ENCODE measurements at places on chromosomes 6 and 20.
A peak's percentile ranks its signal among the peaks of the same experiment; 100 is the strongest.

DNA sequence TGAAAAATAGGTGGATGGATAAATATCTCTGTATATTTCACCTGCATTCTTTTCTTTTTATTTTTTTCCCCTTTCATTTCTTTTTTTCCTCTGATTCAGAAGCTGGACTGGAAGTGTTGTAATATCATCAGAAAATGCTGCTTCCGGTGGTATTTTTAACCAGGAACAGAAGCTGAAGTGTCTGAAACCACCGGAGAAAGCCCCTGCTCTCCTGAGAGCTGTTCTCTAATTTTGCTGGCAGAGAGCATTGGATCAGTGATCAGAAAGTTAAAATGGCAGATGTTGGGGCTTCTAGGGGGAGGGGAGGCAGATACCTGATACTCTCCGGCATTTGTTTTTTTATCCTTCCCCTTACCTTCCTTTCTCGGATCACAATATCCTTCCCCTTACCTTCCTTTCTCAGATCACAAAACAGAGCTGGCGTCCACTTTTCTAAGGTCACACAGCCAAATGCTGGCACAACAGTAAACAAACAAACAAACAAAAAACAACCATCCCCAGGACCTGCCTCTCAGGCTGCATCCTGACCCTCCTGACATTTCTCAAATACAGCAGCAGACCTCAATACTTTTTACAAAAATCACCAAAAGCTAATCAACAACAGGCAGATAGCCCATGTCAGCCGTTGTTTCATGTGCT is 143.2 kb upstream of the ZNF217 start:
- DNase-seq, result peak; percentile 68

- no peak for DNase-seq
These were observed 41.3 kb downstream of the TAF8 start for GRCh38 chr6:42091718-42092023.

DNA sequence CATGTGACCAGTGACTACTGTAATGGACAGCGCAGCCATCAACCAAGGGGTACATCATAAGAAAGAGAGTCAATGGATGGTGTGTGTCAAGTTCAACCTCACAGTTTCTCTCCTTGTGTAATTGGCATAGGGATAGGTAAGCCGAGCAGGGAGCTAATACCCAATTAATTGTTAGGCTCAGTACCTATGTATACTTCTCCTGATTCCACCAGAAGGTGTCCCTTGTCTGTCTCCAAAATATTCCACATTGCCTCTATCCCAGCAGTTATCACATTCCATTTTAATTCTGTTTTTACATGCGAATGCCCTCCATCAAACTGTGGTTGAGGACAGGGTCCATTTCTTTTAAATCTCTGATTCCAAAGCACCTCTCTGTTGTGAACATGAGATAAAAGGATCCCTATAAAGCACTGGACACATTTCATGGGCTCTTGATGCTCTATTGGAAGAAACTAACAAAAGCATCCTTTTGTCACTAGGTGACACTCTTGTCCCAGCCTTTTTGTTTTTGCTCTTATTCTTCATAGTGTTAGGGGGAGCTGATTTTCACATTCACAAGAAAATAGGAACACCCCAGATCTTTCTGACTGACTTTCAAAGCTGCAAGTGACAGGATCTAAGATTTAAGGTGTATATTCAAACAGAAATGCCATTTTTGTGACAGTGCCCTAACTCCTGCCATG is 38.9 kb downstream of the FBXO9 start:
- DNase-seq, result peak; percentile 16

GRCh38 chr20:10475225-10475624 is 40.1 kb downstream of the SLX4IP start:
- DNase-seq, result peak; percentile 51

GRCh38 chr6:33251395-33252012 is 20.2 kb downstream of the VPS52 start:
- peak; percentile 21 for DNase-seq

- DNase-seq, result no peak
These were observed 70.0 kb downstream of the FAM120B start for GRCh38 chr6:170376386-170377043.

DNA sequence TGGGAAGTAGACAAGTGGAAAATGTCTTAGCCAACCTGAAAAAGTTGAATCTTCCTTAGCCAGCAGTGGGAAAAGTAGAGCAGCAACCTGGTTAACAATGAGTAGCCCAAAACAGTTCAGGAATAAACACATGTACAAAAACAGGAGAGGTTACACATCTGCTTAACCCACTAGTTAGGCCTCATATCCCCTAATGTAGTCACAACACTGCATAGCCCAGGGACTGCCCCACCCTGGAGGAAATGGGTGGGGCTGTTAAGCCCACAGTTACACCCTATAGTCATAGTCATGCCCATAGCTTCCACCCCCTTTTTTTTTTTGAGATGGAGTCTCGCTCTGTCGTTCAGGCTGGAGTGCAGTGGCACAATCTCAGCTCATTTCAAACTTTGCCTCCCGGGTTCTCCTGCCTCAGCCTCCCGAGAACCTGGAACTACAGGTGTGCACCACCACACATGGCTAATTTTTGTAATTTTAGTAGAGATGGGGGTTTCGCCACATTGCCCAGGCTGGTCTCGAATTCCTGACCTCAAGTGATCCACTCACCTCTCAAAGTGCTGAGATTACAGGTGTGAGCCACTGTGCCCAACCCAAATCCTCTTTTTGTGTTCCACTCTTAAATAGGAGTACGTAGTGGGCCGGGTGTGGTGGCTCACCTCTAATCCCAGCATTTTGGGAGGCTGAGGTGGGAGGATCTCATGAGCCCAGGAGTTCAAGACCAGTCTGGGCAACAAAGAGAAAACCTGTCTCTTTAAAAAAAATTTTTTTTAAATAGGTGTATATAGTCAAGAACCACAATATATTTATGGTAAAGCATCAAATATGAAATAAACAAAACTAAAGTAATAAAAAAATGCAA is 24.5 kb downstream of the ILRUN start:
- DNase-seq, result peak; percentile 82

DNA sequence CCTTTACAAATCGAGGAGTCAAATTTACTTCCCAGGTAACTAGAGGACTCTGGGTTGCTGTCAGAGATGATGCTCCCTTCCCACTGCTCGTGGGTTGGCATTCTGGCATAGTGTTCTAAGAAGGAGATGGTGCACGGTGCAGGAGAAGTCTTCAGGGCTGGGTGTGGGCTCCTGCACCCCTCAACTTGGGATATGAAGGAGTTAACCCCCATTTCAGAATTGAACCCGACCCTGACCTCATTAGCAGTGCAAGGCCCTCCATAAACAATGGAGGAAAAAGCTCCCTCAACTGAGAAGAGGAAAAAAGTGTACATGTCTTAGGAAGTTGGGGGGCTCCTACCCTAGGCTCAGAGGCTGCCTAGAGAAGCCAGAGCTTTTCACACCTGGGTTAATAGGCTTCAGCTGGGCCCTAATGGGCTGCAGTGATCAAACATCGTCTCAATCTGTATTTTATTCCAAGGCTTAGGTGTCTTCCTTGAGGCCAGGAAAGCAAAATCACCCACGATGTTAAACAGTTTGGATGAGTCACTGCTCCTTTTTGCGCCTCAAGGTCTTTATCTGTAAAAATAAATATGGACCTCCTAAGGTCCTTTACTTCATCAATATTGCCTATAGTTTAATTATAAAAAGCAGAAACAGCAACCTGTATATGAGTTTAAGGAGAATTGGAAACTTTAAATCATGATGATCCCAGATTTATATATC is 29.4 kb downstream of the TFAP2B start:
- no peak for DNase-seq
